ENCODE measurements at places on chromosomes 5 and 9.

DNA sequence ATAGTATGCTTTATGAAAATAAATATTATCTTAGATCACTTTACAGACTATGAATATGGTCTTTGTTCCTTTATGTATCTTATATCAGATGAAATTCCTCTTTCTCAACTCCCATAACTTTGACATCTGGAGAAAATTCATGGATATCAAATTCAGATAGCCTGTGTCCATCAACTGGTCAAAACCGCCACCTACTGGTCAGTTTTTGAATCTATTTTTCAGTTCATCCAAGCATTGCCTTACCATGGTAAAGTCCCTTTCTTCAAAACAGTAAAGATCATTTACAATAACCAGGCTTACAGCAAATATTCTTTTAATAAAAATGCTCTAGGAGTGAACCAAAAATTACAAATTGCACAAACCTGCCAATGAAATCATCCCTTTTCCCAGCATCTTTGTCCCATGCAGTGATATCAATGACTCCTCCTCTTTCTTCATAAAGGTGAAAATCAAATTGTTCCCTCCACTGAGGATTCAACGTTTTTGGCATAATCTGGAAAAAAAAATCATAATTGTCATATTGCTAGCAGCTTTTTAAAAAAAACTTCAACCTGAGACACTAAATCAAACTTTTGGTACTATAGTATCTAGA lies 290.5 kb downstream of the SLF1 start:
- DNase-seq: no peak

DNA sequence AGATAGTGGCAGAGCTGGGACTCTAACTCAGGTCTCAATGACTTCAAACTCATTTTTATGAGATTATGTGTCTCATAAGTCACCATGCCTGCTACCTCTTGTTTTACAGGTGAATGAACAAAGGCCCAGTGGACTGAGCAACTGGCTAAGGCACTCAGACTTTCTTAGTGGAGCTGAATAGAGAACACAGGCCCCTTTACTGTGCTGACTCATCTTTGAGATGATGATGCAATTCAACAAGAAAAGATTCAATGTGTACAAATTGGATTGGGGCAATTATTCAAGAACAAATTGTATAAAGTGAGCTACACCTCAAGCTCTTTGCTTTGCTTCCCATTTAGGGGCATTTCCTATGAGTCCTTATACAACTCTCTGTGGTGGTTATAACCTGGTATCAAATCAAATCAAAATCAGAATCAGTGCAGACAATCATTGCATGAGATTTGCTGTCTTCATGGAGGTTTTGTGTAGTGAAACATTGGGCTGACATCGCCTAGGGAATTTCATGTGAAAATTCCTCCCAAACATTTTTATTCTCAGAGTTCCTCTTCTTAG lies 84.3 kb upstream of the PPP2R2B start:
- peak; percentile 10 for DNase-seq

GRCh38 chr9:127162864-127163365 lies 40.5 kb upstream of the ANGPTL2 start:
- no peak for DNase-seq

- no peak for DNase-seq
Observed at GRCh38 chr9:36970007-36970888, 63.8 kb downstream of the PAX5 start.

DNA sequence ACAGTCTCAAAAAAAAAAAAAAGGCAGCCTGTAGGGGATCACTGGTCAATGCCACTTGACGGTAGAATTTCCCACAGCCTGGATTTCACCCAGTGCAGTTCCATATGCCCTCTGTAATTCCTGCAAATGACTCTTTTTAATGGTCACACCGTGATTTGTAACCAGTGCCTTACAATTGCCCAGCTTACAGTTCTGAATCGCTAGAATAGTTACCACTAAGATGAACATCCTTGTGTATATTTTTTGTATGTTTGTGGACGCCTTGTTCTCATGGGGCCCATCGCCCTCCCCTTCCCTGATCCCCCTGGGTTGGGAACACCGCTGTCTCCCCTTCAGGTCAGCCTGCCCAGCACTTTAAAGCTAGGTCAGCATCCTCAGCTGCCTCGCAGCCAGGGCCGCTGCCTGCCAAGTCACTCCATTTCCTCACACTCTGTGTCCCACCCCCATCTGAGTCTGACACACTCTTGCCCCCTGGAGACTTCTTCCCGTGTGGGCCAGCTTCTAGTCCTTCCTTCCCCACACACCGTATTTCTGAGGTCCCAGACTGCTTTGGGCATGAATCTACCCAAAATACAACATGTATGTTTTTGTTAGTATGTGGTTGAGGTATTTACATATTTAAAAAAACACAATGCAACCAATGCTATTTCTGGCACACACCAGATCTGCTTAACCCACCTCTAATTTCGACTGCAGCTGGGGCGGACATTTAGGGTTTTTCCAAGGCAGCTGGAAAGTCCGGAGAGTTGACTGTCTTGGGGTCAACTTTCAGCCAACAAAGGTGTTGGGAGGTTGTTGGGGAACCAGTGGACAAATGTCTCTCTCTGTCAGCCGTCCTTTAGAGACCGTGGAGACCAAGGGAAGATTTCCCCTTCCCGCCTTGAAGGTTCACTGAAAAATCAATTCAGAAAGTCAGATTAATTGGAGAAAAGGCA lies 120.5 kb upstream of the NEK6 start:
- DNase-seq: no peak

GRCh38 chr5:31987985-31988710 lies 186.0 kb downstream of the GOLPH3 start:
- no peak for DNase-seq

Data from NCI-H1436 treated with DMSO at 0.1 percent for 48 hours (cell line).